Cortex of kidney (tissue), 1 donor: ENCODE measurements at places on chromosomes 7 and 10.

DNA sequence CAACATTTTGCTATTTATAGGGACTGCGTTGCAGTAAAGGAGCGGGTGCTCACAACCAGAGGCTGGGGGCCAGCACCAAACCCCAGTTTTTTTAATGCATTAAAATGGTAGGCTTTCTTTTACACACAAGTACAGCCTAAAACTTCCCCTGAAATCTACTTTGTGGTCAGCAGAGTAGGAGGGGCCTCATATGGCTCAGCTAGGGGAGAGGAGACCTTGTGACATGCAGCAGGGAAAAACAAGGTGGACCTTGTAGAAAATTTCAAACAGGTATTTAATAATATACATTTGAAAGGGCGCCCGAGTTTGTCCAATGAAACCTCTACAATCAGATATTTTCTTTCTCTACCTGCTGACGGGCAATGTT, 1.4 kb downstream of the CCDC136 start:
- DNase-seq = no peak

DNA sequence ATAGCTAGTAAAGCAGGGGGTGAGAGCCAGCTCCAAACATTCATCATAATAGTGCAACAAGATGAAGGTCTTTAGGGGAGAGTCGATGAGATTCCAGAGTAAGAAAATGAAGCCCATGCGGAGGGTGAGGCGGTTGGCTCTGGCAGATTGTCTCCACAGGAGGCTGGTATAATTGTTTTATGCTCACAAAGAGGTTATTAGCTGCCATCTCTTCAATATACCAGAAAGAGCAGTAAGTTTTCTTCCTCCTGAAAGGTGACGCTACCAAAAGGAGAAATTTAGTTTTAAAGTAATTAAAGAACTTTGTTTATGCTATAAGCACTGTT, 59.2 kb upstream of the KCNIP2 start:
- DNase-seq = no peak

DNA sequence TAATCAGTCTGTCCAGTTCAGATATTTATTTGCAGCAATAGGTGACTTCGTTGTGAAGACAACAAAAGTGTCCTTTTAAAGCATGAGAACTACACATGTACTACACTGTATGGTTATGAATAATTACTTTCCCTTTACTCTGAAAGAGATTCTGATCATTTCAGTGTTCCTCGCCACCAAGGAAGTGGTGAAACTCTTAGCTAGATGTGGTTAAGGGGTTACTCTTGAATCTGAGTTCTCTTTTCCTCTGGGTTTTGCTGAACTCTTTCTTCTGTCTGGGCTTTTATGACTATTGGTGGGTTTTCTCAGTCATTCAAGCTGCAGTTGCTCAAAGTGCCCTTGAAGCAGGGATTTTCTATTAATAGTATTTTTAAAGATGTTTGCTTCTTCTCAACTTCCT, 127.9 kb upstream of the SEM1 start:
- DNase-seq = no peak

GRCh38 chr7:93374345-93374940, 142.3 kb downstream of the VPS50 start:
- DNase-seq = no peak

GRCh38 chr7:620056-620455, 100.4 kb upstream of the PDGFA start:
- DNase-seq = no peak

DNA sequence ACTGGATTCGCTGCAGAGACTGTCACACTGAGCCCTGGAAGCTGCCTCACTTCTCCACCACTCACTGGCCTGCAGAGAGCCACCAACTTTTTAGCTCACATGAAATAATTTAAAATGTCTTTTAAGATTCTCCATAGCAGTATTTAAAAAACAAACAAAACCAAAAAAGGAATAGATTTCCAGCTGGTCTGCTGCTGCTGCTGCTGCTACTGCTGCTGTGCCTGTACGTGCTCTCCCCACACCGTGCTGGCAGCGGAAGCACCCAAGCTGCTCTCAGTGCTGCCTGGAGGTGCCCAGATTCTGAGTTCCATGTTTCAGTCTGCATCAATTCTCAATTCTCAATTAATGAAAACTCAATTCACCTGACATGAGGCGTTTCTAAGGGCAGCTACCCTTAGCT, 146.0 kb downstream of the USP6NL start:
- DNase-seq = no peak

- no peak for DNase-seq
These were observed 98.7 kb upstream of the MBL2 start for GRCh38 chr10:52871191-52871843.

GRCh38 chr7:123439191-123439590, 95.2 kb downstream of the IQUB start:
- no peak for DNase-seq

GRCh38 chr10:107028236-107028635, 136.3 kb downstream of the SORCS1 start:
- no peak for DNase-seq

GRCh38 chr10:89805599-89806013, 104.2 kb downstream of the KIF20B start:
- DNase-seq = no peak

GRCh38 chr10:20158086-20158485, 341.9 kb downstream of the PLXDC2 start:
- DNase-seq = no peak

DNA sequence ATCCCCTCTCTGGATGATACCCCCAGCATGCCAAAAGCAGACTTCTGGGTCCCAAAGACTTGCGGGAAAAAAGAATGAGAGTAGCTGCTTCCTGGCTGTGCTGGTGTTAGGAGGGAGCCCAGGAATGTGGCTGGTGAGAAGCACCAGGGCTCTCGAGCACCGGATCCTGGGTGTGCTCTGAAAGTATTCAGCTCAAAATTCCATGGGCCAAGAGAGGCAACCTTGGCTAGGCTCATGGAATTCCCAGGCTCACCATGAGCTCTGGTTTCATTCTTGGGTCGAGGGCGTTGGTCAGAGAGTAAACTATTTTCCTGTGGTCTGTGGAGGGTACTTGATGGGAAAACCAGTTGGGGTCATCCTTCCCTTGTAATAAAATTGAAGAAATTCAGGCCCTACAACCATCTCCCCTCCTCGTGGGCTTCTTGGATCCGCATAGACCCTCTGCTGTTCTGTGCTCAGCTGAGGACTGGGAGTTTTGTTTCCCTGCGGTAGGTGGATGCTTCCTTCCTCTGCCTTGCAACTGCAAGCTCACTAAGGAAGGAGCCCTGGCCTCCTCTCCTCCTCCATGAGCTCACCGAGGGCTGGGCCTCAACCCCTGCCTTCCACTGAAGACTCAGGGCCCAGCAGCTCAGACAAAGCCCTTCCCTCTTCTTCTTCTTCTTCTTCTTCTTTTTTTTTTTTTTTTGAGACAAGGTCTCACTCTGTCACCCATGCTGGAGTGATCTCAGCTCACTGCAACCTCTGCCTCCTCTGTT, 34.5 kb upstream of the AQP1 start:
- DNase-seq = no peak

GRCh38 chr10:91409069-91409868, 875 bp upstream of the HECTD2 start:
- DNase-seq = no peak

GRCh38 chr10:11097686-11098085, 80.0 kb downstream of the CELF2 start:
- no peak for DNase-seq

DNA sequence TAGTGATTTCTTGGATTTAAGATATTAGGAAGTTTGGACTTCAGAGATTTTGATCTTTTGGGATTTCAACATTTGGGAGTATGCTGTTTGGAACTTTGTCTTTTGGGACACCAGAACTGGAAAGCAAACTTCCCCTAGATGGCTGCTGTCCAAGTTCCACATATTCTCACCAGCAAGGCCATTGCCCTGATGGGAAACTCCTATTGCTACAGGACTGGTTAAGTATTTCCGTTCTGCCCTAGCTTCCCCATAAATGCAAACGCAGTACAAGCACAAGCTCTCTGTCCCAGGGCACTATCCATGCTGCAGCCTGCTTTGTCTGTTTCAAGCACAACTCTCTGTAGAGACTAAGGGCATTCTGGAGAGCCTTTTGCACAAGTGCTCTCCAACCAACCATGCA, 79.3 kb upstream of the SLC25A13 start:
- DNase-seq = no peak

DNA sequence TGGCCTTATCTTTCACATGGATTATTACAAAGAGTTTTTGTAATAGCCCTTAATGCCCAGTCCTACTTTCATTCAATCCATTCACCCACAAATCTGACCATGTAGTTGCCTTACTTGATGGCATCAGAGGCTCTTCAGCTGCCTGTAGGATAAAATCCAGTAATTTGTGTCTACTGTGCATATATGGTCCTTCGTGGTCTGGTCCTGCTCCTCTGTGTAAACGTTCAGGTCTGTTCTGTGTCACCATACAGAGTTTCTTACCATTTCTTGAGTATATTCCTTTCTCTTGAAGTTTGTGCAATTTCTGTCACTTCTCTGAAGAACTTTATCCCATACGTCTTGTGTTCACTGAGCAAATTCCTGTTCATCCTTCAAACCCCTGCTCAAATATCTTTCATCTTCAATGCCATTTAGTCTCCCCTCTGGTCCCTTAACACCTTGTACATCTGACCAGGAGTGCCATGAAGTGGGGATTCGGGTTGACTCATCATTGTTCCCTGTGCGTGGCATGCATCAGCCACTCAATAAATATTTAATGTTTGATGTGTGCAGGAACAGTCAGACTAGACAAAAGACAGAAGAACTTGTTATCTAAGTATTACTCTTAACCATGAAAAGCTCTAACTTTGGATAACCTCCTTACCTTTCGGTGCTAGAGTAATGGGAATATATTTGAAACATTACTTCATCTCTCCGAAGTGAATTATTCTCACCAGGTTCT, 98.6 kb upstream of the RPA3 start:
- no peak for DNase-seq

GRCh38 chr7:116226664-116227063, 16.3 kb downstream of the TES start:
- DNase-seq = no peak

DNA sequence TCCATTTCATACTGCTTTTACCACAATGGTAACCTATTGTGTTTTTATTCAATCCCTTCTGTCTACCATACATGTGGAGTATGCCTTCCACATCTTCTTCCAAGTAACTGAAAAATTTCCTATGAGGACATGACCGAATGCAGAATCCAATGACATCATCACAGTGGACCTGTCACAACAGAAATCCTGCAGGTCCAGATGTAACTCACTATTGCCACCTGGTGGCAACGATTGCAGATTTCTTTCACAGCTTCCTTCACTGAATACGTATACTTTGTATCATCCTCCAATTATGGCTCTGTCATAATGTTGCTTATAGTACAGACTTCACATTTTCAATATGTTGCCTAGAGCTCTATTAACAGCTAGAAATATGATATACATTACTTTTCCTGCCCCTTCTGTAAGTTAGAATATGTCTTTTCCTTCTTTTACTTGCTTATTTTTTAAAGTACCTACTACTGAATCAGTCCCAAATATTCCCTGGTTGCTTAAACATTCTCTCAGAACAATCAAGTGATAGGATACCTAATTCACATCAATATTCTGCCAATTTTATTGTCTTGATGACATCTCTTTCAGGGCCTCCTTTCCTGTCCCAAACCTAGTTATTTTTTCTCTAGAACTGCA, 45.4 kb downstream of the SLC13A1 start:
- DNase-seq = no peak

GRCh38 chr7:108158776-108159175, 28.6 kb upstream of the LAMB4 start:
- no peak for DNase-seq

DNA sequence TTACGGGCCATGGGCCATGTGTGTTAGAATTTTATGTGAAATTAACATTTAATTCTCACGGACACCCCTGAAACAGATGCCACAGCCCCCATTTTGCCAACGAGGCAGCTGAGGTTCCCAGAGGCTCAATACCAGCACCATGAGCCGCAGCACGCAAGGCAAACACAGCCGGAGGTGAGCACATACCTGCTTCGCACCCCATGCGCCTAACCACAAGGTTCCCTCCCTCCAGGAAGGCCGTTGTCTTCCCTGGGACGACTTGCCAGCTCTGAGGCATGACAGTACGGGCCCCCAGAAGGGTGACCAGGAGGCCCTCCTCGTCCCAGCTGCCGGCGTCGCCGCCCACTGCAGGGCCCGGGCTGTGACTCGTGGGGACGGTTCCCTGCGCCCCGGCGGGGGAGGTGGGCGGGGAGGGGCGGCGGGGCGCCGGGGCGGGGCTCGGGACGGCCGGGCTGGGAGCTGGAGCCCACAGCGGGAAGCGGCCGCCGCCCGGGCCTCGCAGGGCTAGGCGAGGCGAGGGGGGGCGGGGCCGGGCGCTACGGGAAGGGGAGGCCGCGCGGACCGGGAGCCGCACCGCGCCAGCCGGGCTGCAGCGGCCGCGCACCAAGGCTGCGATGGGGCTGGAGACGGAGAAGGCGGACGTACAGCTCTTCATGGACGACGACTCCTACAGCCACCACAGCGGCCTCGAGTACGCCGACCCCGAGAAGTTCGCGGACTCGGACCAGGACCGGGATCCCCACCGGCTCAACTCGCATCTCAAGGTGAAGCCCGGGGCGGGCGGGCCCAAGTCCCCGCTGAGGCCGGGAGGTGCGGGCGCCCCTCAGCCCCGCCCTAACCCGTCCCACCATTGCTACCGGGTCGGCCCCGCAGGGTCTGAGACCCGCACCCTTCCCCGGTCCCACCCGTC, at the start of gene CAV2:
TSS of gene CAV2 (plus strand) at position 571 of the 910 bp plus-strand sequence. CDS start at position 615, 44 bp downstream.
- DNase-seq = no peak

DNA sequence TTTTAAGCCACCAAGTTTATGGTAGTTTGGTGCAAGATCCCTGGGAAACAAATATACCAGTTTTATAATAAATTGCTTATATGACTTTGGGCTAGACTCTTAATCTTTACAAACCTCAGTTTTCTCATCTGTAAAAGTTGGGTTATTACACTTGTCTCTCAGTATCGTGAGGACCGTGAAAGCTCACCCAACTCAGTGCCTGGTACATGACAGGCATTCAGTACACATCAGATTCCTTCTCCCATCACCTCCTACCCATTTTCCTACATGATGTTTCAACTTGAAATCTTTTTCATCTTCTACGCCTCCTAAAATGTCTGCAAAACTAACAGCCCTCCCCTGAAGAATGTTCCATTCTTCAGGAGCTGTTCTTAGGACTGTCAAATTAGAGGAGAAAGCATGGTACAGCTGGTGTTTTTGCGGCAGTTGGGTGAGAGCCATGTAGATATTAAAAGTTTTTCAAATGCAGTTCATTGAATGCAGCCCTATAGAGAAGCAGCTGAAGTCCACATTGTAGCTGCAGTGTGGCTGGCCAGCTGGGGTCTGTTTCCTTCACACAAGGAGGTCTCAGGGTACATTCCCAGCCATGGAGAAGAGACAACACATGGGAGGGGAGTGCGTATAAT, 812.8 kb downstream of the LRMDA start:
- DNase-seq = no peak

GRCh38 chr10:78749200-78749599, 319.6 kb upstream of the ZMIZ1 start:
- no peak for DNase-seq
